ENCODE measurements at places on chromosomes 3 and 15.

- DNase-seq: no peak
Observed at GRCh38 chr15:60313906-60314305, 83.9 kb downstream of the ANXA2 start.

- no peak for DNase-seq
Observed at GRCh38 chr3:193874512-193874911, 261.4 kb upstream of the HES1 start.

GRCh38 chr3:184184546-184185230 lies 1.3 kb upstream of the ABCF3 start:
- no peak for DNase-seq

DNA sequence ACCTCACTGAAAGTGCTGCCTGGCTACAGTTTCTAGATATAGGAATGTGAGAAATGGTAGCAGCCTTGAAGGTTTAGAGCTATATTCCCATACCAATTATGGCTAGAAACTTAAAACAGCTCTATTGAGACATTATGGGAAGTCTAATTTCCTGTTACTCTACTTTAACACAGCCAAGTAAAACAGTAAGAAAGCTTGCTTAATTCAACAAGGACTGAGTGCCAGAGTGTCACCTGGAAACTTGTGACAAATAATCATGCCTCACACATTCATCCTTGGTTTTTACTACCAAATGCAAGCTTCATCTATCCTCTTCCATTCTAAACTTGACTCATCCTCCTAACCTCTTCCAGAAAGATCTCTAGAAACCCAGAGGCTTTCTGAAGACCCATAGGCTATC lies 41.7 kb downstream of the UBE3A start:
- no peak for DNase-seq

GRCh38 chr3:72977060-72977808 lies 19.4 kb upstream of the PPP4R2 start:
- no peak for DNase-seq

GRCh38 chr15:39854161-39854560 lies 65.9 kb downstream of the GPR176 start:
- no peak for DNase-seq

GRCh38 chr3:38454178-38454883 lies 641 bp downstream of the ACVR2B start:
- peak; percentile 74 for DNase-seq
